Chondrocyte (in vitro differentiated cells): ENCODE measurements at places on chromosomes 3 and 15. TPM values are rescaled to one million over a fixed set of nuclear protein-coding genes. Genes with fewer than 3 reads are reported as not detected.

- H3K4me3 ChIP-seq, result no peak overlapping the region
- H3K36me3 ChIP-seq, result no peaks in the 10 kb centered on the region
- H3K27me3 ChIP-seq, result no peaks in the 10 kb centered on the region
- DNase-seq, result no peak
- no peak overlapping the region for H3K27ac ChIP-seq
Measured at GRCh38 chr3:61110576-61110975, 140.7 kb downstream of the FHIT start.

DNA sequence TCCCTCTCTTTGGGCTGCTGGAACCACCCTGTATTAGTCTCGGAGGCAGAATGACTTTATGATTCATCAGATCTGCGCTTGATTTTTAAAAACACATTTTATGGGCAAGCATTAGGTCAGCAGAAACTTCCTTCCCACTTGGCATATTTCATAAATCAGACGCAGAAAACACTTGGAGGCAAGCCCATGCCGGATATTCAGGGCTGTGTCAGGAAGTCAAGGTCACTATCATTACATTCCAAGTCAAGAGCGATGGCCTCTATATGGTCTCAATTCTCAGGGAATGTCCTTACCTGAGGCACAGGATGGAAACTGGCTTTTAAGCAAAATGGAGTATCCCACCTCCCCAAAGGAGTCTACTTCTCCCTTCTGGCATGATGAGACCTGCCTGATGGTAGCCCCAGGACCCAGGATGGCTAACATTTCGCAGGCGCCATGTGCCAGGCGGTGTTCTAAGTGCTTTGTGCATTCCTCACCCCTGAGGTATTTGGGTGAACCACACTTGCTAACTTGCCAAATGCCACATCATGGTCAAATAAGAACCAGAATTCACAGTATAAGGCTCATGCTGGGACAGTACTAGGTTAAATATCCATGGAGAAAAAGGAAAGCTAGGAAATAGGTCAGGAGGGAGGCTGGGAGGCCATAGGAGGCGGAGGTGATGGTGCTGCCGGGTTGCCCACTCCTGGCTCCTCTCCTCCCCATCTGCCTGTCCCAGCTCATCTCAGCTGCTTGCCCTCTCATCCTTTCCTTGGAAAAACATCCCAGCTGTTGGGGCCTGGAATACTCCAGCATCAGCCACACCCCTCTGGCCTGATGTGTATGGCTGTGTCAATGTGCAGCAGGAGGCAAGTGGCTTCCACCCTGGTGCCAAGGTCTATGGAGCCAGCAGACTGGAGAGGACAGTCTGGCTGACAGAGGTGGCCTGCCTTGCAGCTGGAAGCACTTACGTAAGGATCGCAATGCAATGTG, 18.8 kb downstream of the BCL2L10 start:
- H3K36me3 ChIP-seq, result peaks cover 3% of the 10 kb centered on the region
- no peaks in the 10 kb centered on the region for H3K27me3 ChIP-seq
- peaks cover 38% of the 10 kb centered on the region for H3K4me1 ChIP-seq

DNA sequence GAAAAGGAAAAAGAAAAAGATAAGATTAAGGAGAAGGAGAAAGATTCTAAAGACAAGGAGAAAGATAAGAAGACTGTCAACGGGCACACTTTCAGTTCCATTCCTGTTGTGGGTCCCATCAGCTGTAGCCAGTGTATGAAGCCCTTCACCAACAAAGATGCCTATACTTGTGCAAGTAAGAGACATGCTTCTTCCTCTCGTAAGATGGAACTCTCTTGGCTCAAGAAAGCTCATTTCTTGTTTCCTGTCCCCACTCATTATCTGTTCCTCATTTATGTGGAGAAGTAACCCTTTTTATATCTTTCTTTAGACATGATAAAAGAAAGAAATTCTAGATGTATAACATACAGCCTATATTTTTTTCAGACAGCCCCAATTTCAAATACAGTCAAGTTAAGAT, 101.4 kb downstream of the KLHL25 start:
- H3K27ac ChIP-seq, result no peak overlapping the region
- peaks cover 31% of the 10 kb centered on the region for H3K4me1 ChIP-seq
- H3K27me3 ChIP-seq, result no peaks in the 10 kb centered on the region
- no peak for DNase-seq
- H3K4me3 ChIP-seq, result no peak overlapping the region

DNA sequence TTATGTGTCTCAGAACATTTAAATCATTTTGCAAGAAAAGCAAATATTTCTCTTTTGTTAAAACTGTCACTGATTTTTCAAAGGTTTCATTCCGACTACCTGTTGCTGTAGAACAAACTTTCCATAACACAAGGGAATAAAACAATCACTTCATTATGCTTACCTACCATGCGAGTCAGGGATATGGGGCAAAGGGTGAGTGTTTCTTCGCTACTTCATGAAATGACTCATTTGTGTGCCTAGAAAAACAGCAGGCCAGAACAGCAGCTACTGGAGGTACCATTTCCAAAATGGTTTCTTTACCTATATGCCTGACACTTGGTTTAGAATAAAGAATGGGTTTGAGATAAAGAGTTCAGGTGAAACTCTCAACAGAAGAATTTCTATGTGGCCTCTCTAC, 712.5 kb downstream of the PLOD2 start:
- H3K36me3 ChIP-seq, result no peaks in the 10 kb centered on the region
- H3K4me3 ChIP-seq, result no peak overlapping the region
- no peak for DNase-seq
- H3K27ac ChIP-seq, result no peak overlapping the region

GRCh38 chr3:32410367-32411246, 19.0 kb downstream of the CMTM7 start:
- DNase-seq, result no peak
- no peak overlapping the region for H3K4me3 ChIP-seq
- no peak overlapping the region for H3K27ac ChIP-seq
- H3K36me3 ChIP-seq, result no peaks in the 10 kb centered on the region
- peaks cover 6% of the 10 kb centered on the region for H3K4me1 ChIP-seq

Gene DVL3
- 88.1 to 113 TPM (median 102 TPM) in 3 replicates for total RNA-seq

Gene POLQ
- total RNA-seq, result 1.0 to 2.9 TPM (median 1.1 TPM) in 3 replicates

Gene ATP2B2
- 0.08 to 0.25 TPM (median 0.24 TPM) in 3 replicates for total RNA-seq
